ENCODE measurements at places on chromosomes 4 and X.

DNA sequence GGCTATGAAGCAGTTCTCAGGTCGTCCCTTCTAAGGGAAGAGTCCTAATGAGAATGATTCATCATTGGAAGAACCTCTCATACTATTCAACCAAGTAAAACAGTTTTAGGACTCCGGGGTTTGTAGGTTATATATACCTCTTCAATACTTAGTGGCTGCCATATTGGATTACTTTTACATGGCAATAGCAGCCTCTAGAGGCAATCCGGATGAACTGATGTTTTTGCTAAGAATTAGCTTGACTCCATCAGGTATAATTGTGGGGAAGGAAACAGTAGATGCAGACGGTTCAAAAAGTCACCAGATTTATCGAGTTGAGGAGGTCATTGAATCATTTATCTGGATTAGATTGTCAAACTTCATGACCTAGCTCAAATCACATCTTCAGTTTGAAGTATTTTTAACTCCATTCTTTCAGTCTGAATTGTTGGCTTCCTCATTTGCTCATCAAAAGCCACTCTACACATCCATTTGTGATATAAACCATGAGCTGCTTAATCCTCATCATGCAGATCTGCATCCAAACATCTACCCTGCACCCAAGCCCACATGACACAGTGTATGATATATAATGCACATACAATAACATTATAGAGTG, 28.4 kb downstream of the GUCY1B1 start:
- peak; percentile 8 for DNase-seq

DNA sequence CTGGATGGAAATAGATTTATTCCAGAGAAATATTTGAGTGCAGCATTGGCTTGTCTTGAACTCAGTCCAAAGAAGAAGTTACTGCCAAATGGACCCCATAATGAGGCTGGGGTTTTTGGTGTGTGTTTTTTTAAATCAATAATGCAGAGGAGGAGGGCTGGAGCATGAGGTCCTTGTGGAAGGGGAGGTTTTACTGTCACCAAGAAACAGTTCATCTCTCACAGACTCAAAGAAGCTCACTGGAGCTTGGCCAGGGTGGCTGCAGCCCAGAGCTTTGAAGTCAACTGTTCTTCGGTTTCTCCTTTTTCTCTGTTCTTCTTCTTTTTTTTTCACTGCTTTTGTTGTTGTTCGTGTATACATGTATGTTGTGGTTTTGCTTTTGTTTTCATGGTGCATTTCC, 377.7 kb downstream of the FBXW7 start:
- DNase-seq: no peak

GRCh38 chrX:140661643-140662042, 47.9 kb upstream of the LINC00632 start:
- DNase-seq: no peak

GRCh38 chrX:47844117-47844516, 7.4 kb downstream of the ZNF81 start:
- no peak for DNase-seq

GRCh38 chr4:2868877-2869487, 25.3 kb downstream of the ADD1 start:
- no peak for DNase-seq

DNA sequence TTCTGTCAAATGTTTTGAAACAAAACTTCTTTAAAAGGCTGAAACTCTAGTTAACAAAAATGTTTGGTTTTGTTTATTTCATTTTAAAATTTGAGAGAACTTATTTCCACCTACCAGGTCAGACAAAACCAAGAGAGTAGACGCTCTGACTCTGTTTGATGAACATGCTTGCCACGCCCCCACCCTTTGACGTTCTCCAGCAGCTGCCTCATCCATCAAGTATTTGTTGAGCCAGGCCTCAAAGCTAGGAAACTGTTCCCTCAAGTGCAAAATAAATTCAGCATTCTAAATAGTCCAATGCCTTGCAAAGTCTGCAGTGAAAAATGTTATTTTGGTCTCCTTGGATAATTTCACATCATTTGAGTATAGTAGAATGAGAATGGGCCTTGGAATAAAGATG, 121.6 kb downstream of the GUCY2F start:
- no peak for DNase-seq

GRCh38 chr4:183276106-183276505, 44.0 kb downstream of the CLDN22 start:
- DNase-seq: no peak

GRCh38 chrX:101736651-101737050, 77.0 kb upstream of the ARMCX2 start:
- no peak for DNase-seq

DNA sequence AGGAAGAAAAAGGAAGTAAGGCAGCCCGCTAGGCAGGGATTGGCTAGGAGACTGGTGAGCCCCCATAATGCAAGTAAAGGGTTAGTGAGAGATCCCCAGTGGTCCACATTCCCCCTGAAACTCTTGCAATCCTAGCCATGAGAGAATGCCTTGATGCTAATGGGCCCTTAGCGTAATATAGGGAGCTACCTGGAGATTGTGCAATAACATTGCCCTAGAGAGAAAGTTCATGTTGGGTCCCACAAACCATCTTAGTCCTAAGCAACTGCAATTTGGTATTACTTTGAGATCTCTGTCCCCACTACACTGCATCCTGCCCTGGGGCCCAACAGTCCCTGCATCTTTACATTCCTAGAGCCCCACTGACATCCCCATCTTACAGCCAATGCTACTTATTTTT, 188.5 kb downstream of the KLHL4 start:
- DNase-seq: no peak
